ENCODE measurements at places on chromosomes 3 and 15. TPM values are rescaled to one million over a fixed set of nuclear protein-coding genes. Genes with fewer than 3 reads are reported as not detected.

- no peak for DNase-seq
Observed at GRCh38 chr15:78673917-78674444, 33.0 kb upstream of the CHRNB4 start.

GRCh38 chr15:45111390-45112142, 2.4 kb downstream of the DUOX2 start:
- DNase-seq = no peak

DNA sequence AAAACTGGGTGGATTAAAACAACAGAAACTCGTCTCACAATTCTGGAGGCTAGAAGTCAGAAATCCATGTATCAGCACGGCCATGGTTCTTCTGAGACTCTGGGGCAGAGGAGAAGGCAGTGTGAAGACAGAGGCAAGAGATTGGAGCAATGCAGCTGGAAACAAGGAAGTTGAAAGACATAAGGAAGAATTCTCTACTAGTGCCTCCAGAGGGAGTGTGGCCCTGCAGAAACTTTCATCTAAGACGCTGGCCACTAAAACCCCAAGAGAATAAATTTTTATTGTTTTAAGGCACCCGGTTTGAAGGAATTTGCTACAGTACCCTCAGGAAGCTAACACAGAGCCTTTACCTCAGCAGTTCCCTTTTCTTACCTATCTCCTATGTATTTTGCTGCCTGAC, 1012.2 kb upstream of the CADM2 start:
- DNase-seq = no peak

DNA sequence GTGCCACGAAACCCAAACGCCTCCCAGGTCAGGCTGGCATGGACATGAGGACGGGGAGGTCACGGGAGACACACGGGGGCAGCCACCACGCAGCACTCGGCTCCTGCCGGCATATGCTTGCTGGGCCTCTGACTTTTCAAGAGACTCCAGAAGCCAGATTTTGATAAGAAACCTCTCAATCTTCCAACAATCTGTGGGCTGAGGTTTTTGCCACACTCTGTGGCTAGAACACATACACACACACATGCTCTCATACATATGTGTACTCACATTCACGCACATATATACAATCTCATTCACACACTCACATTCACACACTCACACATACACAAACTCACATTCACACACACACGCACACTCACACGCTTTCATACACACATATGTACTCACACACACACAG, 86.7 kb upstream of the LINGO1 start:
- DNase-seq = no peak

MED12L gene
- 3.0 TPM for total RNA-seq

CYP11A1 gene
- 5.1 TPM for total RNA-seq
